NCI-H69 (cell line): ENCODE measurements at places on chromosomes 1 and 21.
A peak's percentile ranks its signal among the peaks of the same experiment; 100 is the strongest.

DNA sequence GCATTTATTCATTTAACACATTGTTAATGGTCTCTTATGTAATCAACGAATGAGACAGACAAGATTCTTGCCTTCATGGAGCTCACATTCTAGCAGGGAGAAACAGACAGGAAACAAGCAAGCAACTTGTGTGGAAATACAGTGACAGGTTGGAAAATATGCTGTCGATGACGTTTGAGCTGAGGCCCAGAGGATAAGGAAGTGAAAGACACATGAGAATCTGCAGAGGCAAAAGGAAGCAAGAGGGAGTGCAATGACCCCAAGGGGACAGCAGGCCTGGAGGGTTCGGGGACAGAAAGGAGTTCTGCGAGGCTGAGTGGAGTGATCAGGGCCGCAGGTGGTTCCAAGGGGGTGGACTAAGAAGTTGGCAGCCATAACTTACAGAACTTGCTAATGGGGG, 60.6 kb upstream of the AKT3 start:
- DNase-seq, result no peak

- no peak for DNase-seq
Observed at GRCh38 chr1:3558036-3558726, 53.1 kb downstream of the MEGF6 start.

DNA sequence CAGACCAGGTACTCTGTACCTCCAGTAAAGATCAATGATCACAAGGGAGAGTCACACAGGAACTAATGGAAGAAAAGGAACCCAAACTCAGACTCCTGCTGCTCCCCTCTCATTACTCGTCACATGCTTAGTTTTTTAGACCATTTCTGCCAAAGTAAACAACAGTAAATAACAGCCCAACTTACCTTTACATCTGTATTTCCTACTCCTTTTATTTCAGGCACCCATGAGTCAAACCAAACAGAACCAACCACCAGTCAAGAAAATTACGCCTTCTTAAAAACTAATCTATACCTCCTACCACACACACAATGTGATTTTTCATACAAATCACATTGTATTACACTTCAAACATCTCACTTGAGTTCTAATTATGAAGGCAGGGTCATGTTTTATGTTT, 61.4 kb upstream of the HTR1D start:
- DNase-seq, result peak; percentile 82

DNA sequence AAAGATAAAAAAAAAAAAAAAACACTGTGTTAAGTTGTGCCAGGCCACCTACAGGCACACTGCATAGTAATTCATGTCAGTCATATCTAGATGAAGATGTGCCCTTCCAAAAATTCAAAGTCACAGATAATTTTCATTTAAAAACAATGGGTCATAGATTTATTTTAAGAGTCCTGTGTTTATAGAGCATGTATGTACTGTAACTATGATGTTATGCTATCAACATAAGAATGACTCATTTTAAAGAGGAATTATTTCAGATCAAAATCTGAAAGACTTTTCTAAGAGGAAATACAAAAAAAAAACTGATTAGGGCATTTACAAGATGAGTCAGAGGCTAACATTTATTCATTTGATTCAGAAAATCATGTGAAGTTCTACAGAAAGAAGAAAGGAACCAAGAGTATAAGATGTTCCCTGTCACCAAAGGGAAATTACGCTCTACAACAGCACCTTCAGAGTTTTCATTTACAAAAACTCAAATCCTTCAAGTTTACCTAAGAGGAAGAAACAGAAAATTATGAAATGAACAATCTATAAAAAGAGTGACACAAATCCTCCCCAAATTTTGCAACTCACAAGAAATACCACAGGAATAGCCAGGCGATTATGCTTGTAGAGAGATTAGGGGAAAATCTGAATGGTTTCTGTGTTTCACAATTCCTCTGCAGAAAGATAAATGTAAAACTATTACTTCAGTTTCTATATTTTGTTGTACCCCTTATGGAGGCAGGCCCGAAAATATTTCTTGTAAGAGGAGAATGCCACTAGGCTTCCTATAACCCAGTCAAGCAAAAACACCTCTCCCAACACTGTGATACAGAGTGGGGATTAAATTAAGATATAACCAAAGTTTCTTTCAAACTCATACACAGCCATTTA, 13.8 kb downstream of the TP53BP2 start:
- DNase-seq, result no peak

DNA sequence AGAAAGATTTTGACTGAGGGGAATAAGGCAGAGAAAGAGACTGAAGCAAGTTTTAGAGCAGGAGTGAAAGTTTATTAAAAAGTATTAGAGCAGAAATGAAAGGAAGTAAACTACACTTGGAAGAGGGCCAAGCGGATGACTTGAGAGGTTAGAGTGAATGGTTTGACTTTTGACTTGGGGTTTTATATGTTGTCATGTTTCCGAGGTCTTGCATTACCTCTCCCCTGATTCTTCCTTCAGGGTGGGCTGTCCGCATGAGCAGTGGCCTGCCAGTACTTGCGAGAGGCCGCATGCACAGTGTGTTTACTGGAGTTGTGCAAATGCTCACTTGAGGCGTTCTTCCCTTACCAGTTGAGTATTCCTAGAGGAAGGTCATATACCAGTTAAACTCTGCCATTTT, 13.0 kb upstream of the DENND2D start:
- DNase-seq, result no peak

GRCh38 chr1:12435639-12436344, 182.2 kb downstream of the DHRS3 start:
- no peak for DNase-seq

- no peak for DNase-seq
Observed at GRCh38 chr21:44498280-44499210, 41.5 kb downstream of the KRTAP10-1 start.

DNA sequence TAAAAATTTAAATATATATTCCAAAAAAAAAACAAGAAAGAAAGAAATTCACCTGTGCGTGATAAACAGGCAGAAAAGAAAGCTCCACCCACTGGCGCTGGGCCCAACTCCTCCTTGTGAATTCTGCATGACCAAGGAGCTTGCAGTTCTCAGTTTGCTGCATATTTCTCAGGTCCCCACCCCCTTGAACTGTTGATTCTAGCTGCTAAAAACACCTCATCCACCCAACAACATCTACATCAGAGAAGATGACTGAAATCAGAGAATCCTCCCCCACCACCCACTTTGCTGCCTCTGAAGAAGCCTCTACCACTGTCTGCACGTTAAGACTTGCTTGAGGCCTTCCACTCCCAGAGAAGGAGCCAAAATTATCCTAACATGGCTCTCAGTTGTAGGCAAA, 104.8 kb downstream of the RGS2 start:
- DNase-seq, result no peak

- no peak for DNase-seq
Observed at GRCh38 chr1:44151332-44151731, 9.9 kb upstream of the KLF18 start.

DNA sequence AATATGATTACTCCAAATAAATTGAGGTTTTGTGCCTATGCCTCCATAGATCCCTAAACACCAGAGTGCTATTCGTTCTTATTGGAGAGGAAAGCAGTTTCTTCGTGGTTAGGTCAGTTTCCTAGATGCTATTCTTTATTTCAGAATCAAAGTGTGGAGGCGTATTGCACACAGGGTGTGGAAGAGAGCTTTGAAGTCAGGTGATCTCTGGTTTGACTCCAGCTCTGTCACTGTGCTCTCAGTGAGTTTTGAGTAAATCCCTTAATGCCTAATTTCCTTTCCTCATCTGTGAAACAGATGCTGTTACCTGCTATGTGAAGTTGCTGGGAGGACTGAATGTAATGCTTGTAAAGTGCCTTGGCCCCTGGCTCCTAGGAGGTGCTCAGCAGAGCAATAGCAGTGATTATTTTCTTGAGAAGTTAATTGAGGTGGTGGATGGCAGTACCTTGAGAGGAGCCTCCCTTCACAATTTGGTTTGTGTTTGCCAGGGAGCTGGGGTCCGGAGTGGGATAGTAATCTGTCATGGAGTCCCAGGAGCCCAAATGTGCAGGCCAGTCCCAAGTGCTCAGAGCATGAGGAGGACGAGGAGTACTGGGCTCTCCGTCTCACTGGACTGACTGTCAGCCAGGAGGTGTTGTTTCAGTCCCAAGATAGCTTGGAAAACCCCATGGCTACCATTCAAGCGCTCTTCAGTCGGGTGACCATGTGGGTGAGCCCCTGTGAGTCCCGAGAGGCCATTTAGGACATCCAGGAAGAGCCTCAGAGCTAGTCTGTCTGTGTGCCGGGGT, 14.9 kb downstream of the NTPCR start:
- no peak for DNase-seq

GRCh38 chr1:219350172-219350931, 176.7 kb downstream of the LYPLAL1 start:
- DNase-seq, result no peak

DNA sequence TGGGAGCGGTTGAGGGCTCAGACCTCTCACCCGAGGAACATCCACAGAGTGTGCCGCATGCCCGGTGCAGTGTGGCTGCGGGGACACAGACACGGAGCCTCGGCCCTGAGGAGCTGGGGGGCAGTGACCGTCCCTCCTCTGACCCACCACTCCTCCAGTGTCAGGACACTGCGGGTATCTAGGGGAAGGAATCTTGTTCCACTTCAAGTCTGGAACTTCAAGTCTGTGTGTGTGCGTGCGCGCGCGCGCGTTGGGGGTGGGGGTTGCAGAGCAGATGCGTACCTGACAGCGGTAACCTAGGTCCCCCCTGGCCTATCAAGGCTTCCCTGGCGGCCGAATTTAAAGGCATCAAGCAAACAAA, 17.3 kb downstream of the PCSK9 start:
- DNase-seq, result no peak
